ENCODE measurements at places on chromosomes 4 and X. TPM values are rescaled to one million over a fixed set of nuclear protein-coding genes. Genes with fewer than 3 reads are reported as not detected.

The UGT2B28 gene
- total RNA-seq = not detected

The RTL5 gene
- total RNA-seq = 9.2 TPM

The ADAM29 gene
- total RNA-seq = 1.4 TPM

The MRPS18C gene
- 30.2 TPM for total RNA-seq

The MCTS1 gene
- 39.2 TPM for total RNA-seq

The RBM46 gene
- 0.69 TPM for total RNA-seq

The PABPC4L gene
- total RNA-seq = 3.2 TPM

The PPARGC1A gene
- 22.1 TPM for total RNA-seq

The TAF9B gene
- 40.8 TPM for total RNA-seq

The ATP1B4 gene
- total RNA-seq = not detected

The LIAS gene
- 14.1 TPM for total RNA-seq

The DGAT2L6 gene
- total RNA-seq = not detected

The CT55 gene
- not detected for total RNA-seq

The ENOPH1 gene
- 94.8 TPM for total RNA-seq

The PORCN gene
- total RNA-seq = 9.7 TPM

The MTNR1A gene
- 2.8 TPM for total RNA-seq

The HS6ST2 gene
- 37.8 TPM for total RNA-seq

The ARHGEF38 gene
- not detected for total RNA-seq

The CLDN34 gene
- not detected for total RNA-seq

The CTSO gene
- 9.9 TPM for total RNA-seq

The NDP gene
- total RNA-seq = 12.9 TPM

The GPC3 gene
- 11.8 TPM for total RNA-seq

The AMOT gene
- 19.1 TPM for total RNA-seq

The ANTXR2 gene
- total RNA-seq = 12.7 TPM

Measured in diencephalon (tissue), 1 donor.